ENCODE measurements at places on chromosomes 13 and 19. TPM values are rescaled to one million over a fixed set of nuclear protein-coding genes. Genes with fewer than 3 reads are reported as not detected.

The TMC4 gene
- 5.5 TPM for total RNA-seq

The LYPD5 gene
- total RNA-seq: 10.8 TPM

The ZNF814 gene
- total RNA-seq: 20.0 TPM

The EHD2 gene
- 126 TPM for total RNA-seq

The IRF2BP1 gene
- 31.6 TPM for total RNA-seq

The PDX1 gene
- total RNA-seq: not detected

The SIGLEC5 gene
- 1.2 TPM for total RNA-seq

The GPR183 gene
- total RNA-seq: 0.11 TPM

The KLF5 gene
- 35.5 TPM for total RNA-seq

The PSG11 gene
- 0.22 TPM for total RNA-seq

The SAFB2 gene
- total RNA-seq: 36.9 TPM

The PSG6 gene
- not detected for total RNA-seq

The IGSF23 gene
- not detected for total RNA-seq

The IGLON5 gene
- not detected for total RNA-seq

The COMP gene
- total RNA-seq: not detected

The ZNF878 gene
- total RNA-seq: 0.98 TPM

The ZNF154 gene
- 5.1 TPM for total RNA-seq

The KCNN4 gene
- total RNA-seq: 85.2 TPM

The METTL21C gene
- total RNA-seq: not detected

The UBL3 gene
- 265 TPM for total RNA-seq

The PRODH2 gene
- total RNA-seq: not detected

The SELENOV gene
- not detected for total RNA-seq

The OLFM2 gene
- not detected for total RNA-seq

The OR4F17 gene
- not detected for total RNA-seq

The CD33 gene
- not detected for total RNA-seq

The GPI gene
- 199 TPM for total RNA-seq

The SIGLEC9 gene
- not detected for total RNA-seq

The WDR87 gene
- total RNA-seq: under 0.01 TPM

The KCNRG gene
- total RNA-seq: 4.9 TPM

The KLF2 gene
- 3.5 TPM for total RNA-seq
